Right kidney (tissue), 9 donors: ENCODE measurements at places on chromosomes 6 and 20.
A peak's percentile ranks its signal among the peaks of the same experiment; 100 is the strongest.

- peak; percentile 97 for DNase-seq
Observed at GRCh38 chr6:26521600-26522391, 16.4 kb upstream of the HMGN4 start.

- no peak for DNase-seq
Observed at GRCh38 chr20:6744180-6744579, 23.3 kb upstream of the BMP2 start.

- no peak for DNase-seq
Observed at GRCh38 chr6:163564534-163564933, 150.0 kb downstream of the QKI start.

DNA sequence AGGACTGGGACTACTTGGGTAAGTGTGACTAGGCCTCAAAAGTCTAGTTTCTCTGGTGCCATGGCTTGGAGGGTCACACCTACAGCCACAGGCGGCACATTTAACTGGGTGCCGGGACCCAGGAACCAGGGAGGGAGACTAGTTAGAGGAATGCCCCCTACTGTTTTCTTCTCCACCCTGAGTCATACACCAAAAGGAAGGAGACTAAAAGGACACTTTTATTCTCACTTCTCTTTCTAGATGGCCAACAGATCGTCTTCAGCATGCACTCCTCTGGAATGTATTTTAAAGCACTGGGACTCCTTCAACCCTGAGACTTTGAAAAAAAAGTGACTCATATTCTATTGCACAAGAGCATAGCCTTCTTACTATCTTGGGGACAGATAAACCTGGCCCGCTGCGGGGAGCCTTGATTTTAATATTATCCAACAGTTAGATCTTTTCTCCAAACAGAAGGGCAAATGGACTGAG, 33.4 kb downstream of the PLN start:
- DNase-seq: no peak

GRCh38 chr6:53038141-53038540, 27.1 kb upstream of the FBXO9 start:
- no peak for DNase-seq

DNA sequence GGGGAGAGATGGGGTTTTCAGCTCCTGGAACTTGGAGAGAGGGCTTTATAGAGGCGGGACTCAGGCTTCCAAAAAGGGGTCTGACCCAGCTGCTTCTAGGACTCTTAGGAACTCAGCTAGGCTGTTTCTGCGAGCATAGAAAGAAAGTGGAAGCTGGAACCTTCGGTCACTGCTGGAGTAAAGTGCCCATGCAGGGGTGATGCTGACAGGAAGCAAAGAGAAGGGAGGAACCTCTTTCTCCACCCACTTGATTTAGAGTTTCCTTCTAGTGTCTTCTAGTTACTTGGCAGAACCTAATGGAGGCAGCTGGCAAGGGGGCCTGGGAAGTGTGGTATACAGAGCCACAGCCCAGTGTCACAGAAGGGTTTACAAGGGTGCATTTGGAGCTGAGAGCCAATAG, 283.6 kb downstream of the QKI start:
- no peak for DNase-seq

- DNase-seq: no peak
Observed at GRCh38 chr20:5608442-5609161, 141.6 kb upstream of the SHLD1 start.
